ENCODE measurements at places on chromosomes 2 and 18. TPM values are rescaled to one million over a fixed set of nuclear protein-coding genes. Genes with fewer than 3 reads are reported as not detected.
A peak's percentile ranks its signal among the peaks of the same experiment; 100 is the strongest.

GRCh38 chr2:142946941-142947340, 69.5 kb downstream of the KYNU start:
- no peak for DNase-seq

- no peak for DNase-seq
Observed at GRCh38 chr2:1973636-1974035, 229.3 kb upstream of the PXDN start.

DNA sequence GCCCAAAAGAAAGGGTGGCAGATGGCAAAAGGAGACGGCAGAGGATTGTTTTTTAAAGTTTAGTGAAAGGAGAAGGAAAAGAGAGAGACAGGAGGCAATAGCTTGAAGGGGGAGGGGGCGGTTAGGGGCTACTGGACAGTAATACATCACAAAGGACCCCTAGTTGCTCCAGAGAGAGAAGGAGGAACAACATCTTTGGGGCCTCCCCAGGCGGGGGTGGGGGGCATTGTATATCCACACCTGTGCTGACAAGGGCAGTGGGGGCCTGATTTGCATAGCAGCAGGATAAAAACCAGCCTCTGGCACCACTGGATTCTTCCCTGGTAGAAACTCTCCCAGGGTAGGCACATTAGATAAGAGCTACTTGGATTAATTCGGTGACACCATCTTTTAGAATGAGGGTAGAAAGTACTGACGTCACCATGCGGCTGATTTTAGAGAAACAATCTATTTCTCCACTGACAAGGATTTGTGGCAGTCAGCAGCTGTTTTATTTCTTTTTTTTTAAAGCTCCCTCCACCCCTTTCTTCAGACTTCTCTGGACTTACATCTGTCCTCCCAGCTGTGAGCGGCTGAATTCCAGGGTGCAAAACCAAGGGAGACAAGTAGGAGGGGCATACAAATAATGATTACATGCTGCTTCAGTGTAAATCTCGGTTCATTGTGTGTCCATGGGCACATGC, 199.8 kb upstream of the NRP2 start:
- DNase-seq = peak; percentile 7

DNA sequence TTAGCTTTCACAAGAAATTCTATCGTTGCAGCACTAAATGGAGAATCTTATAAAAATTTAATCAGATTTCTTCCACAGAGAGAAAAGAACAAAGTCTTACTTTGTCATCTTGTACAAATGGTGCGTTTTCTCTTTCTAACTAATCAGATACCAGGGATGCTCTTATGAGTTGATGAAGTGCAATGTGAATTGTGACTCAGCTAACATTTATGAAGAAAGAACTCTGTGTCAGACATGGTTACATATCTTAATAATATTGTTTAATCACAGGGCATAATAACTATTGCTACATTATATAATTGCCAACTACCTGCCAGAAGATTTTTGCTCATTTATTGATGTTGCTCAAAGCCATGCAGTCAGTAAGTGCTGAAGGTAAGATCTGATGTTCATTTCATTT, 465.0 kb downstream of the CCDC85A start:
- no peak for DNase-seq

DNA sequence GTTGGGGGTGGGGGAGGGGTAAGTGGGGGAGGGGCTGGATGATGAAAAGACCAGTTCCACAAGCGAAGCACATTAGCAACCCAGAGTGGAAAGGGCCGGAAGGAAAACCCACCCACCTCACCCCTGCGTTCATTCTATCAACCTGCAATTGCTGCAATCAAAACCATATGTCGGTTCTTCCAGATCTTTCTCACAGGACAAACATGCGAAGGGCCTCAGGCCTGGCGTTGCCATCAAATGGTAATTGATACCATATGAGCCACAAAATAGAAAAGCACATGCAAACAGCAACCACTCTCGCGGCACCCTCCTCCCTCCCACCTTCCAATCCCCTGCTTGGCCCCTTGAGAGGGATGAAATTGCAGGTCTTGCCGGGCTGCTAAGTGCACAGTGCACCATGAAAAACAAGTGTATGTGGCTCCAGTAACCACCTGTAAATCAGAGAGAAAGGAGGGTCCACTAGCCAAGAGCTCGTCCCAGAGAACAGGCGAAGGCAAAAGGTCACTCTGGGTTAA, 287.5 kb downstream of the TCF4 start:
- DNase-seq = no peak

DNA sequence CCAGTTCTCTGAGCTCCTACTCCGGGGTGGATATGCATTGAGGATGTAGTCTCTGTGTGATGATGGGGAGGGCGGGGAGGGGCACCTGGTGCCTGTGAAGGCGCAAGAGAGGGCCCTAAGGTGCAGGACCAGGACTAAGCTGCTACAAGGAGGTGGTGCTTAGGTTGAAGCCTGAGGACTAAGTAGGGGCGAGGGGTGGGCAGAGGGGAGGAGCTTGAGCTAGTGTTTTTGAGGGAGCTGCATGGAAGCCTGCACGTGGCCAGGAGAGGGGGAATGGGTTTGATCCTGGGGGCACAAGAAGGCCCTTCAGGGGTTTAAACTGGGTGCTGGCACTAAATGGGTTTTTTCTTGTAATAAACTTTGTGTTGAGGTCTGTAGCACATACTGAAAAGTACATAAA, 105.0 kb downstream of the UGGT1 start:
- DNase-seq = no peak

- DNase-seq = no peak
Observed at GRCh38 chr2:151252646-151253045, 9.0 kb downstream of the RBM43 start.

DNA sequence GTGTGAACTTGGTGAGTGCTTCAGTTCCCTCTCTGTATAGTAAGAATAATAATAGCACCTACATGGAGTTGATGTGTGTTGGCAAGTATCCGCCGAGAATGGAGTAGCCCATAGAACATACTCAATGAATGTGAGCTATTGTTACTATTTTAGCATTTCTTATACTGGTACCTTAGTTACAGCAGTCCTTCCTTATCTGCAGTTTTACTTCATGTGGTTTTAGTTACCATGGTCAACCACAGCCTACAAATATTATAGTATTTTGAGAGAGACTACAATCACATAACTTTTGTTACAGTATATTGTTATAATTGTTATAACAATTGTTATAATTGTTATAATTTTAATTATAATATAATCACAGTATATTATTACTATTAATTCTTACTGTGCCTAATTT, 152.5 kb upstream of the RASGRP3 start:
- no peak for DNase-seq

DNA sequence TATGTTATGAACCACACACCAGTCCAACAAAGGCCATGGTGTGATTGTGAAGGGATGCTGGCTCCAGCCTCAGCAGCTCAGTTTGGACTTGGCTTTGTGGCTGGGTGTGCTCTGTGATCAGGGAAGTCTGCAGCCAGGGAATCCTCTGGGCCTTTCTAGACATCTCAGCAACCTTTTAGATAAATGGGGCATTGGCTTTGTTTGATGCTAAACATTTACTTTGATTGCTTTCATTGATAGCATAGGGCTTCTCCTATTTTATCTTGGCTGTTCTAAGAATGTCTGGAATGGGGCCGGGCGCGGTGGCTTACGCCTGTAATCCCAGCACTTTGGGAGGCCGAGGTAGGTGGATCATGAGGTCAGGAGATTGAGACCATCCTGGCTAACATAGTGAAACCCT, 104.5 kb downstream of the VAPA start:
- DNase-seq = no peak

ANKAR gene
- 5.6 TPM for polyA plus RNA-seq

DNA sequence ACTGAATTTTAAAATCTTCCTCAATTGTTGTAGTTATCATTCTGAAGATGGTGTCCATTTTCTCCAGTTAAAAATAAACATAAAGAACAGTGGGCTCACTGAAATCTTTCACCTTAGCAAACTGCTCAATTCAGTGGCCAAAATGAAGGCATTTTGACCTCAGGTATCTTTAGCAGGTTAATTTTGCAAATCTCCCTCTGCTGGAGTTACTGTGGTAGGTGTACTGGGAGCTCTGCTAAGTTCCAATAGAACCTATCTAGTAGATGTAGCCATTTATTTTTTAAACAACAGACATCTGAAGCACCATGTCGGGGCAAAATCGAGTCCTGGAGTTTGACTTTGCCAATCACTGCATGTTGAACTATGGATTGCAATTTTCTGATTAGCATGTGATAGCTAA, 177.1 kb downstream of the IRS1 start:
- DNase-seq = no peak

TANK gene
- polyA plus RNA-seq = 24.3 TPM

GRCh38 chr2:62471404-62471803, 34.6 kb downstream of the TMEM17 start:
- DNase-seq = no peak

DNA sequence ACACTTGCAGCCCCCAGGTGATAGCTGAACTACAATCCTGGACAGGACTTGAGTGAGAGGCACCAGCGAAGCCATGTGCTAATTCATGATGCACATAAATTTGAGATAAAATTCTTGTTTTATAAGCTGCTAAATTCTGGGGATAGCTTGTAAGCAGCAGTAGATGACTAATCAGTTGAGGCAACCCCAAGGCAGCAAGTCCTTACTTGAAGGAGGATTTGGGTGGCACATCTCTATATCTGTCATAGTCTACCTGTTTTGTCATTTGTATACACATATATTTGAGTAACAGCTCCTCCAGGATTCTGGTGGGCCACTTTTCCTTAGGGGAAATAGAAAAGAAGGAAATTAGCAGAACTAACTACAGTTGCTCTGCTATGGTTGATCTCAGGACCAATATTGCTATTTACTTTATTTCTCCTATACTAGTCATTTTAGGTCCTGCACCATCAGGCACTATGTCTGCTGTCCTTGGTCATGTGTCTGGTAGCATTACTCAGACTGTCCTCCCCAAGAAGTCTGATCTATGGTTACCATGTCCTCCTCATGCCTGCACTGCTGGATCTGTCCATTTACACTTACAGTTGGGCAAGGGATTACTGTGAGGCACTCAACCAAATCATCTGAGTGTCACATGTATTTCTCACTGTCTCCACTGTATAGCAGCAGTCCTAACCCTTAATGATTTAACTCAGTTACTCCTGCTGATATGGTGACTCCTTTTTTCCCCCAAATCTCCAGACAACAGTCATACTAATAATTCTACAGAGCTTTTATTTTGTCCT, 436.0 kb upstream of the CWC22 start:
- no peak for DNase-seq

SLC35F5 gene
- polyA plus RNA-seq = 21.0 TPM

- DNase-seq = no peak
Observed at GRCh38 chr2:200667413-200667812, 81.6 kb downstream of the AOX1 start.

DNA sequence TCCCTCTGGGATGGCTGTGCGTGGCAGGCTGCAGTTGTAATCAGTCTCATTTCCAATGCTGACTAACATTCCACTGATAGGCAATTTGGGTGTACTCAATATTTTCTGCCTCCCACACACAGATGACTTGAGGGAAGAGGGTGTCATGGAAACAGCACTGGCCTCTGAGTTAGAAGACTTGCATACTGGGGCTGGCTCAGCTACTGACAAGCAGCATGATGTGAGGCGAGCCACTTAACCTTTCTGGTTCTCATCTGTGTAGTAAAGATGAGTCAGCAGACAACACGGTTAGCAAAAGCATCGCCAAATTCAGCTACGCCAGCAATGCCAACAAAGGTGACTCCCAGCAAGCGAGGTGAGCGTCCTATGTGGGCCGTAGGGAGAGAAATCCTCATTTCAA, 73.5 kb downstream of the COLEC12 start:
- no peak for DNase-seq

GRCh38 chr2:37324786-37325624, at the start of gene PRKD3:
TSS of gene PRKD3 (minus strand) at chr2:37324833. CDS start at chr2:37316524, 8,309 bp downstream.
- DNase-seq = peak; percentile 43

GRCh38 chr18:46810481-46811000, 53.7 kb upstream of the ST8SIA5 start:
- DNase-seq = no peak

DNA sequence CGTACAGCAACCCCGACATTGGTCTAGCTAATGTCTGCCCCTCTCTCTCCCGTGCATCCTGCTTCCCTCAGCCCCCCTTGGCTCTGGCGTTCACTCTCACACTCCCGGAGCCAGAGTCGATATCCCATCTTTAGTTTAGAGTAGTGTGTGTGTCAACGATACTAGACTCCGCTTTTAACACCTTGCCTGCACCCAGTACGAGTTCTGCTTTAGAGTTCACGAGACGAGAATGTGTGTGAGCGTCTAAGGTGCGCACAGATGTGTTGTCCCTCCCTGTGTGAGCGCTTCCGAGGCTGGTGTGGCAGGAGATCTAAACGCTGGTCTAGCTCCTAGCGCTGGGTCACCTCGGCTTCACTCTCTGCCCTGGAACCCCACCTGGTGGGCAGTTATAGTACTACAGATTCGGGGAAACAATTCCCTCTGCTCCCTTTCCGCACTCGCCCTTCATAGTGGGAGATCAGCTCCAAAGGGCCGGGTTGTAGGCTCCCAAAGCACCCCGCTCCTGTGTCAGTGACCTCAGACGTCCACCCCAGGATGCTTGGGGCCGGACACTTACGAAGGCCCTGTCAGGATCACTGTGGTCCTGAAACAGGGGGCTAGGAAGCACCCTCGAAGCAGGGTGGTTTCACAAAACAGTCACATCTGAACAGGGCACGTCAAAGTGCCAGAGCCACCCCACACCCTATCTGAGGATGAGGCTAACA, 2.6 kb upstream of the CYP26B1 start:
- DNase-seq = peak; percentile 84

DNA sequence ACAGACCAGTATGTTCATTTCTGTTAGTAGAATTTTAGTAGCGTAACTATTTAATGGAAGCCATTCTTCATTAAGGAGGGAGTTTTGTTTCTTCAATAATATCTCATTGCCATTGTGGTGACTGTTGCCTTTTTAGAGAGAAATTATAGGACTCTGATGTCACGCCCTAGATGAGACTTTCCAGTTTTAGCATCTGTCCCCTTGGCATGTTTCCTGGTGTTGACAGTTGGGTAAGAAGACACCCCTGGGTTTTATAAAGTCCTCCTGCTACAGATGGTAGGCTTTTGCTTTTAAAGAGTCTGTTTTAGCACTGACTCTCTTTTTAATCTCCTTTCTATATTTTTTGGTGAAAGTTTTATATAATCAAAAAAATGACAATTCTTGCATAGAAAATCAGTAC, 41.9 kb downstream of the KCNJ3 start:
- no peak for DNase-seq

CMPK2 gene
- 2.9 TPM for polyA plus RNA-seq

YES1 gene
- polyA plus RNA-seq = 13.4 TPM

GPR148 gene
- polyA plus RNA-seq = not detected

CD8B2 gene
- not detected for polyA plus RNA-seq

GRCh38 chr2:240452462-240453256, 17.2 kb downstream of the GPC1 start:
- no peak for DNase-seq

DNA sequence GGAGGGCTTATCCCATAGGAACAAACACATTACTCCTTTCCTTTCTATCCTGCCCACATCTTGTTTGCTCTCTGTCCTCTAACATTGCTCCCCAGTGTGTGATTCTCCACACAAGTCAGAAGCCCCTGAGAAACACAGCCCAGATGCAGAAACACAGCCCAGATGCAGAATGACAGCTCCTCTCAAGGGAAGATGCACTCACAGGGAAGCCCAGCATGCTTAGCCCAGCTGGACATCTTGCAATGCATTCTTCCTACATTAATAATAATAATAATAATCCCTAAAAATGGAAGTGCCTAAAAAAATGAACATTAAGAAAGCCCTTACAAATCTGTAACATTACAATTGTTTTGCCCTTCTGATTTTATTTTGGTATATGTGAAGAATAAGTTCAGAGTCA, 172.1 kb downstream of the CBLN2 start:
- DNase-seq = no peak

- DNase-seq = no peak
Observed at GRCh38 chr2:216714376-216714775, 19.0 kb upstream of the IGFBP5 start.

RETSAT gene
- 20.3 TPM for polyA plus RNA-seq

- DNase-seq = no peak
Observed at GRCh38 chr2:86036669-86037138, 69.0 kb downstream of the POLR1A start.
